ENCODE measurements at places on chromosomes 2 and 18. TPM values are rescaled to one million over a fixed set of nuclear protein-coding genes. Genes with fewer than 3 reads are reported as not detected.
A peak's percentile ranks its signal among the peaks of the same experiment; 100 is the strongest.

- no peak for DNase-seq
Measured at GRCh38 chr2:197633109-197633657, 42.2 kb downstream of the RFTN2 start.

GRCh38 chr2:121575800-121576199, 45.1 kb downstream of the RNU4ATAC start:
- no peak for DNase-seq

DNA sequence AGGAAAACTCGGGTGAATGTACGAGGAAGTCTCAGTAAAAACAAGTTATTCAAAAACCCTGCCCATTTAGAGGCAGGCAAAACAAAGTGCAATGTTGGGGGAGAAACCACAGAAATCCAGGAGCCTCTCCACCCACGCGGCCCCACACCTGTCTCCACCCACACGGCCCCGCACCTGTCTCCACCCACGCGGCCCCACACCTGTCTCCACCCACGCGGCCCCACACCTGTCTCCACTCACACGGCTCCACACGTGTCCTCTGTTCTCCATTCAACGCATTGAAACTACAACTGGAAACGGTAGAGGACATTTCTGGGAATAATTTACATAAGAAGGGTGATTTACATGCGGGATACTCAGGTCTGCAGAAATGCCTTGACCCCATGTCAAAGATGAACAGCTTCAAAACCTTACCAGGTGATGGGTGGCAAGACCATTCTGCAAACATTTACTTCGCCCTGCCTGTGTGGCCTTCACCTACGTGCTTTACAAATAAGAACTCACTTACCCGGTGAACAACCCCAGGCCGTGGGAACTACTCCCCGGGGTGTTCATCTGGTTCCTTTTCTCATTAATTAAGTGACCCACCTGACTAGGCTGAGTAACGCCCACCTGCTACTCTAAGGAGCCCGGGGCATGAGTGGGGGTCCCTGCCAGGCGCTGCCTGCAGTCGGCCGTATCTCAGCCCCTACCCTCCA, 100.4 kb downstream of the EIPR1 start:
- DNase-seq, result no peak

The TEX44 gene
- total RNA-seq, result not detected

DNA sequence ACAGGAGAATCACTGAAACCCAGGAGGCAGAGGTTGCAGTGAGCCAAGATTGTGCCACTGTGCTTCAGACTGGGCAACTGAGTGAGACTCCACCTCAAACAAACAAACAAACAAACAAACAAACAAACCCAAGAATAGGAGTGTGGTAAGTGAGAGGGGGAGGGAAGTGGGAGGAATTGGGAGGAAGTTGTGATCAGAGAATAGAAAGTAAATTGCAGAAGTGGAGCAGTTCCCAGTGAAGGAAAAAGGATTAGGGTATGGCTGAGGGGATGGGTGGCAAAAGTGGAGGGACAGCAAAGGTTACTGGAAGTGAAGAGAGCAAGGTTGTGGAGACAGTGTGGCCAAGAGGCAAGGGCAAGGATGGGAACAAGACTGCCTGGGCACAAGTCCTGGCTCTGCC, 41.1 kb upstream of the C1GALT1C1L start:
- no peak for DNase-seq

GRCh38 chr2:240948905-240949790, 43.0 kb downstream of the CROCC2 start:
- no peak for DNase-seq

The SCRN3 gene
- total RNA-seq, result 31.1 TPM

The FAM237A gene
- total RNA-seq, result not detected

GRCh38 chr2:170736628-170737027, 21.5 kb downstream of the SP5 start:
- no peak for DNase-seq

- DNase-seq, result no peak
Measured at GRCh38 chr2:23468474-23469141, 83.6 kb downstream of the KLHL29 start.

The ANKRD30BL gene
- total RNA-seq, result not detected

DNA sequence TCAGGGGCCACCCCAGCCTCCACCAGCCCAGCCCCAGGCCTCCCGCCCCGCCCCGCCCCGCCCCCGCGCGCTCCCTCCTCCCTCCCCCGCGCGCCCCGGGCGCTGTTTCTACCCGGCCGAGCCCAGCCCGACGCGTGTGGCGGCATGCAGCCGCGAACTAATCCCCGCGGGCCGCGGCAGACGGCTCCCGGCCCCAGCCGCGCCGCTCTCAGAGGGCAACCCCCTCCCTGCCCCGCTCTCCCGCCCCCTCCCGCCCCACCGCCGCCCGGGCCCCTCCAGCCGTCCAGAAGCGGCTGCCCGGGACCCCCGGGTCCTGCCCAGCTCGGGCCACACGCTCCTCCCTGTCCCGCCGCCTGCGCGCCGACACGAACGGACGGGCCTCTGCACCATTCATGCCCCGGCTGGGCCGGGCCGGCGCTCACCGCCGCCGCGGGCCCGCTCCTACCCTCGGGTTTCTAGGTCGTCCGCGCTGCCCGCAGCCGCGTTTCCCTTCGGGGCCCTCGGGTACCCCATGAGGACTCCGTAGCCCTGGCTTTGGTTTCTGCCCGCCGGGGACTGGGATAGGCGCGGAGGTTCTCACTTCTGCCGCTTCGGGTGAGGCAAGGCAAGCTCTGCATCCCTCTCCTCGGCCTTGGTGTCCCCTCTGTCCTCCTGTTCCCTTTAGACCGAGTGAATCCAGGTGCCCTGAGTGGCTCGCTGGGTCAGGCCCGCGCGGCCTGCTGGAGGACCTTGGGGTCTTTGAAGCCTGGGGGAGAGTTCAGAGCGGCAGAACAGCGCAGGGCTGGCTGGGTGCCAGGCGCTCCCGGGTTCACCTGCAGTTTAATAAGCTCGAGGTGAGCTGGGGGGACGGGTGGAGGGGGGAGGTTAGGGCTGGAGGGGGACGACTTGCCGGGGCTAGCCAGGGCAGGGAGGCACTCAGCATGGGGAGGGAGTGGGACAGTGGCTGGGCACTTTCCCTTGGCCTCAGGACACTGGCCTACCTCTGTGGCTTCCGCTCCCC, 3.1 kb downstream of the WNT10A start:
- DNase-seq, result no peak

The GPR55 gene
- total RNA-seq, result not detected

- peak; percentile 45 for DNase-seq
Measured at GRCh38 chr2:176079831-176080539, 3.8 kb downstream of the EVX2 start.

GRCh38 chr18:44679914-44680272, 795 bp upstream of the SETBP1 start:
- DNase-seq, result peak; percentile 58

GRCh38 chr18:39596891-39597290, 2031.3 kb upstream of the CELF4 start:
- no peak for DNase-seq

The TDRD15 gene
- not detected for total RNA-seq

Data from LHCN-M2 (cell line).